Stimulated activated CD4-positive, alpha-beta T cell treated with anti-CD3 and anti-CD28 coated beads, Interleukin-4, amount 100 ng/mL, for 24 hours (primary cell): ENCODE measurements at places on chromosomes 16 and 17.

GRCh38 chr16:14307527-14308367 is 236.6 kb downstream of the MRTFB start:
- DNase-seq: no peak

DNA sequence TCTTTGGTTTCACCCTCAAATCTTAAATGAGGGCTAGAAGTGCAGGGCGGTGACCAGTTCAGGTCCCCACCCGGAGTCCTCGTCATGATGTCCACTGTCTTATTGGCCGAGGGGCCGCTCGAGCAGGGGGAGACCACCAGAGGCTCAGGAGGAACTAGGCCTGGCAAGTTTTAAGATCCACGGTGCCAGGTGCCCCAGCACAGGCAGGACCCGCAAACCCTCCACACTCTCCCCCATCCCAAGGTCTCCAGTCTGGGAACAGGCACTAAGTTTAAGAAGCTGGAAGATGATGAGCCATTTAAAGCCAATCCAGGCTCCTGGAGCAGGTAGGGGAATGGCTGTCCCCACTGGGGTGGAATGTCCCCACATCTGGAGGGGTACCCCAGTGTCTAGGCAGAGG is 4.1 kb downstream of the DLX3 start:
- no peak for DNase-seq

DNA sequence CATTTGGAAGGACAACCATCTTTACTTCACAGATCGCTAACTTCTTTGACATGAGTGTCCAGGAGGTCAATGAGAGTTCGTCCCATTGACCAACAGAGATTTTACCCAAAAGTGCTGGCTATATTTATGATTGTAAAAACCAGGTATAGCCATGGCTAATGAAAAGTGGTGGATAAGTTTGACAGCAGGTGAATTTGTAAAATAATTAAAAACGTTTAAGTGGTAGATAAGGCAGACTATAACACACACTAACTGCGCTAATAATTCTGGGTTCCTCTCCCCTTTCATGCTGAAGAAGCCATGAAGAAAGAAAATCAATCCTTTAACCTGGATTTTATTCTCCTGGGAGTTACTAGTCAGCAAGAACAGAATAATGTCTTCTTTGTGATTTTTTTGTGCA is at the start of gene OR1A2:
Gene OR1A2, plus strand, starts transcription at position 301 of the 400 bp plus-strand sequence. Its CDS starts 0 bp downstream, at position 301.
- DNase-seq: no peak

GRCh38 chr16:57675741-57676551 is 7.8 kb downstream of the ADGRG3 start:
- DNase-seq: no peak

DNA sequence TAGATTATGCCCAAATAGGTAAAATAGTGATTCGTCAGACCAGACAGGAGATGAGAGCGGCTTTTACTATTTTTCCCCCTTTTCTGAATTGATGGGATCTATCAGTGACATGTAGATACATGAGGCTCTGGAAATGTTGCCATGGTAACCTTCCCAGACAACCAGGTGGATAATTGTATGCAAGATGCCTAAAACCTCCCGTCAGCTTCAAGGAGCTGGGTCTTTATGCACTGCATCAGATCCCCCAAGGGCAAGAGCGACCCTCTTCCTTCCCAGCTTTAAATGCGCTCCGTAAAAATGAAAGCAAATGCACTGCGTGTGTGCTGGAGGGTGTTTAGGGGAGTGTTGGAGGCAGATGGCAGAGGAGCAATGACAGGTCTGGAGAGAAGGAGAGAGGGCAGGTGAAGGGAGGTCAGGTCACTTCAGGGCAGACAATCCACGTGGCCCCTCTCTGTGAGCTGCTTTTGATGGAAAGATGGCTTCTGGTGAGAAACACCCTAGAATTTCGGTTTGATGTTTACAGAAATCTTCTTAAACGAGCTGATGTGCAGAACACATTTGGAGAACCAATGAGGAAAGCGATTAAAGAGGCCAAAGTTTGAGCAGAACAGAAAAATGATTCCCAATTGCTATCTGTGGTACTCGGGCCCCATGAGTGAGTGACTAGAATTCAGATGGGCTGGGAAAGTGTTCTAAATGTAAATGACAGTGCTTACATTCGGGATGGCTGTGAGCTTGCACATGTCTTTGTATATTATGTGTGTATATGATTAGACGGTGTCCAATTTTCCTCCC is 461.7 kb upstream of the HSBP1 start:
- no peak for DNase-seq

- DNase-seq: no peak
Observed at GRCh38 chr16:67943256-67943618, 683 bp downstream of the LCAT start.

GRCh38 chr17:11805952-11806351 is 191.3 kb downstream of the ZNF18 start:
- DNase-seq: no peak

GRCh38 chr17:28317099-28317965 is 1.7 kb upstream of the TMEM97 start:
- no peak for DNase-seq

- DNase-seq: no peak
Observed at GRCh38 chr16:10658943-10659342, 35.8 kb downstream of the TEKT5 start.

DNA sequence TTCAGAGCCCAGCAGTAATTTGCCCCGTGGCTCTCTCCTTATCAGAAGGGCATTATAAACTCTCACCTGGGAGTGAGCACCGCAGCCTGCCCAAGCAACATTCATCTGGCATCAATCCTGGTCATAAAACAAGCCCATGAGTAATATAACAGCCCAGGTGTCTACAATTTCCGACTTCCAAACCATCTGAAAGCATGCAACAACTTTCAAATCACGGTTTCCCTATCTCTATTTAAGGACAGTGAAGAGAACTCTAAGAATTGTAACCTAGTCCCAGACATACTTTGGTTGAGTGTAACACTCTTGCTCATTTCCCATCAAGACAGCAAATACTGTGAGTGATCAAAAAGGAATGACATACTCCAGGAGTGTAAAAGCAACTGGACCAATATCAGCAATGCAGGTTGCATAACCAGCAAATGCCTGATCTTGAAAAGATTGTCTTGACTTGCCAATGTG is 487.4 kb upstream of the SOX9 start:
- no peak for DNase-seq

DNA sequence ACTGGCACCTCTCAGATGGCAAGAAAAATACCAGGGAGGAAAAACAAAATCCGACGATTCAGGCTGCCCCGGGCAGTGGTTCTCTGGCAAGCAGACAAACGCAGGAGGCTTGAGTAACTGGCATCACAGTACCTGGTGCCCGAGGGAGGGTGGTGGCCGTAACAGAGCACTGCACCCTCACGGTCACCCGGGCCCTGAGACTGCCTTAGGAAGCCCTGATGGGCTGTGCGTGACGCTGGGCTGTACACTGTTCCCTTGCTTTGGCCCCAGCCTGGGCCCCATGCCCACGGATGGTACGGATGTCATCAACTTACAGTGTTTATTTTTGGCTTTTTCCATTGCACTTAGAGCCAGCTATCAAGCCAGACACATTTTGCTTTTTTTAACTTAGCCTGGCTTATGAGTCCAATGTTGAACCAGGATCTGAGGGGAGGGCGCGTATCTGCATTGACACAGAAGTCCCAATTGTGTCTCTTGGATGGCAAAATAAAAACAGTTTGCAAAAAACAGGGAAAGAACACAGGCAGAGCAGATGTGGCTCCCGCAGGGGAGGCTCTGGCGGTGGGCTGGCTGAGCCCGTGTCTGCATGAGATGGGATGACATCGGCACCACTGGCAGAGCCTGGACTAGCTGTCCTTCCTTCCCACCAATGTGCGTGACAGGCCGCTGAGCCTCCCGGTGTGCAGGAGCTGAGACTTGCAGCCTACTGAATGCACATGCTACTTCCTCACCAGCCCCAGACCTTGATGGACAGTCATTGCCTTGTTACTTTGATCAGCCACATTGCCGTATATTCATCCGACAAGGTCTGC is 287.7 kb downstream of the FOXL1 start:
- DNase-seq: no peak

GRCh38 chr16:81784072-81784795 is 5.1 kb downstream of the PLCG2 start:
- DNase-seq: no peak

- no peak for DNase-seq
Observed at GRCh38 chr17:83012868-83013778, 66.3 kb upstream of the METRNL start.
